ENCODE measurements at places on chromosomes 6 and 20.
A peak's percentile ranks its signal among the peaks of the same experiment; 100 is the strongest.

- H3K27me3 ChIP-seq, result no peaks in the 10 kb centered on the region
- H3K36me3 ChIP-seq, result no peaks in the 10 kb centered on the region
- peaks cover 4% of the 10 kb centered on the region for H3K4me1 ChIP-seq
These were observed 363.8 kb downstream of the PRKN start for GRCh38 chr6:162363757-162364156.

GRCh38 chr20:53227523-53227922 is 255.4 kb downstream of the TSHZ2 start:
- H3K27me3 ChIP-seq, result no peaks in the 10 kb centered on the region
- no peaks in the 10 kb centered on the region for H3K36me3 ChIP-seq
- H3K4me3 ChIP-seq, result no peak overlapping the region
- DNase-seq, result no peak
- H3K4me1 ChIP-seq, result no peaks in the 10 kb centered on the region
- no peak overlapping the region for H3K27ac ChIP-seq

DNA sequence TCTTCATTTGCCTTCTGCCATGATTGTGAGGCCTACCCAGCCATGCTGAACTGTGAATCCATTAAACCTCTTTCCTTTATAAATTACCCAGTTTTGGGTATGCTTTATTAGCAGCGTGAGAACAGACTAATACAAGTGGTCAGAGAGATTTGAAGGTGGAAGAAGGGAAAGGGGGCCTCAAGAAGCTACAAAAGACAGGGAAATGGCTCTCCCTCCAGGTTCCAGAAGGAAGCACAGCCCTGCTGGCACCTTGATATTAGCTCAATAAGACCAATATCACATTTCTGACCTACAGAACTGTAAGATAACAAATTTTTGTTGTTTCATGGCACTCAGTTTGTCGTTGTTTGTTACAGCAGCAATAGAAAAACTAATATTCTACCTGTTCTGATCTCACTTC is 536.5 kb upstream of the MARCKS start:
- no peak overlapping the region for H3K4me3 ChIP-seq
- no peak for DNase-seq
- H3K27me3 ChIP-seq, result no peaks in the 10 kb centered on the region
- H3K4me1 ChIP-seq, result no peaks in the 10 kb centered on the region
- H3K36me3 ChIP-seq, result no peaks in the 10 kb centered on the region

GRCh38 chr20:37201827-37202162 is 22.4 kb upstream of the MROH8 start:
- H3K4me1 ChIP-seq, result peaks cover 14% of the 10 kb centered on the region
- H3K27me3 ChIP-seq, result no peaks in the 10 kb centered on the region
- H3K36me3 ChIP-seq, result peaks cover 49% of the 10 kb centered on the region
- H3K27ac ChIP-seq, result peak overlapping the region; percentile 63
- H3K4me3 ChIP-seq, result no peak overlapping the region

- H3K27me3 ChIP-seq, result no peaks in the 10 kb centered on the region
- no peaks in the 10 kb centered on the region for H3K4me1 ChIP-seq
- no peak overlapping the region for H3K4me3 ChIP-seq
- no peak overlapping the region for H3K27ac ChIP-seq
- H3K36me3 ChIP-seq, result no peaks in the 10 kb centered on the region
These were observed 441.4 kb downstream of the BCKDHB start for GRCh38 chr6:80547827-80548226.
